NCI-H2081 (cell line): ENCODE measurements at places on chromosomes 7 and 10.

GRCh38 chr10:17835688-17836087 is 26.5 kb downstream of the MRC1 start:
- DNase-seq, result no peak

DNA sequence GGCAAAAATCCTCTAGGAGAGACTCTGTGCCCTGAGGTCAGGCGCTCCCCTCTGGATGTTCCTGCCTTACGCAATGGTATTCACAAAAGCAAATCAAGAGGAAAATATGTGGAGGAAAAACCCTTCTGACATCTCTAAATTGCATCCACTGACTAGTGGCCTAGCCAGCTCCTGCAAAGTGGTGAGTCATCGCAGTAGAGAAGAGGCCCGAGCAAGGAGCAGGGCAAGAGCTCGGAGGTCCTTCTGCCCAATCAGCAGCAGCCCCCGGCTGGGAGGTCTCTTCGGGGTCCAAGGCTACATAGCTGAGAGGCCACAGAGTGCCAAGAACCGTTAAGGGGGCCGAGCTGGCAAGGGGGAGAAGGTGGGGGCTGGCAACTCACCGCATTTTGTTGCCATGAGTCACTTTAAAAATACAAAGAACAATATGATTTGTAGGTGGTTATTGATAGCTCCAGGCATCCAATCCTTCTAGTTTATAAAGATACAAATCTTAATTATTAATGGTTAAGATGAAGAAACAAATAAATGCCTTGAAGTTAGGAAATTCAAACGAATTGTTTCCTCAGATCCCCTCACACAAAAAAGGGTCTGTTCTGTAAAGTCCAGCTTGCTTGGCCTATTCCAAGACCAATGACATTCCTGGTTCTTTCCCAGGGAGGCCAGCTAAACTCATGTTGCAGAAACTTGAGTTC is 161.6 kb downstream of the PKD1L1 start:
- DNase-seq, result no peak

DNA sequence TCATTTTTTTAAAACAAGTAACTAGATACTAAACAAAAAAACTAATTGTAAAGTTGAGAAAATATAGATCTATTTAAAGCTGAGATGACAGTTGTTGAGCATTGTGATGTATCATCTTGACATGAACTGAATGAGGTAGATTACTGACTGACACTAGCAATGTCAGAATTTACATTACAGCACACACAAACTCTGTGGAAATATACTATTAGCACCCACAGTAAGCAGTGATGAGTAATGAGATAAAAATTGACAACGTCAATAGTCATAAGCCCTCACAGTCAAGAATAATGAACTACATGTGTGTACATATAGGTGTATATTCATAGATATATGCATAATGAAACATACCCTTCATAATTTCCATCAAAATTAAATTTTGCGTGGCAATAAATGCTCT is 368.4 kb downstream of the TFEC start:
- DNase-seq, result no peak

- no peak for DNase-seq
Observed at GRCh38 chr7:2015251-2015871, 217.4 kb downstream of the MAD1L1 start.

DNA sequence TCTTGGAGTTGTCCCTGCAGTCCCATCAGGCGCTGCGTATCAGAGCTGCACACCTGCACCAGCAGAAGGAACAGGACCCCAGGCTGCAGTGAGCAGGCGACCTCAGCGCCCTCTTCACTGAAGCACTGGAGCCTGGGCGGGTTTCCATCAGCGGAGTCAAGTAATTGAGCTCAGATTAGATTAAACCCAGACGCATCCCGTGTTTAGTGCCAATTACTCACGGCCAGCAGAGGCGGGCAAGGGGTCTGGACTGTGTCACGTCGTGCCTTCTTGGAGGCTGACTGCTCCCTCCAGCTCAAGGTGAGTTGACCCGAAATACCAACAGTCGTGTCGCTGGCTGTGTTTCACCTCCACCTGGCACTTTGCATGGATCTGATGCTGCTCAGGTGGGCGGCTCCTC is 123.6 kb downstream of the CXCL12 start:
- DNase-seq, result no peak

DNA sequence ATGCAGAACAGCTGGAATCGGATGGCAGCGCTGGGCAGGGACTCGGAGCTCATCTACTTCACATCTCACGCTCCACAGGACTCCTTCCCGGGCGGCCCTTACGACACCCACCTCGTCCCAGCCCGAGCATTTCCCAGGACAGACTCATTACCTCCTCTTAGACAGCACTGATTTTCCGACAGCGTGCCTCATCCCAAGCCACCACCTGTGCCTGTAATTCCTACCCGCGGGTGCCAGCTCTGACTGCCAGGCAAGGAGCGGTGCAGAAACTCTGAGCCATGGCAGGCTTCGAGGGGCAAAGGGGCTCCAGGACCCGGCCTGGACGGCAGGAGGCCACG is 25.6 kb downstream of the GPER1 start:
- no peak for DNase-seq

- DNase-seq, result no peak
Observed at GRCh38 chr7:141389140-141389796, 161.9 kb upstream of the AGK start.

DNA sequence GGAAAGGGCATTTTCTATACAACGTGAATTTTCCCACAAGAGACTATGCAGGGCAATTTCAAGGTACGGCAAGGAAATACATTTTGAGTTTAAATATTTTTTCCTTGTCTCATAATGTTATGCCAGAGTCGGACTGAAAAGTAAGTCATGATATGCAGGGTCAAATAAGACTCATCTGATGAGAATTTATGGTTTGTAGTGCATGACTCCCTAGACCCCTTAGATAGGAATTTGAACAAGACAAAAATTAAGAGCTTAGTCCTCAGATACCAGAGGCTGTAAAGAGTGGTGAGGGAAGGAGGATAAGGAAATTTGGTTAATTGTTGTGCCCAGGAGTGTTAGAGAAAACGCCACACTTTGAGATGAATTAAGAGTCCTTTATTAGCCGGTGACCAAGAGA is 616.6 kb downstream of the XPNPEP1 start:
- DNase-seq, result no peak

DNA sequence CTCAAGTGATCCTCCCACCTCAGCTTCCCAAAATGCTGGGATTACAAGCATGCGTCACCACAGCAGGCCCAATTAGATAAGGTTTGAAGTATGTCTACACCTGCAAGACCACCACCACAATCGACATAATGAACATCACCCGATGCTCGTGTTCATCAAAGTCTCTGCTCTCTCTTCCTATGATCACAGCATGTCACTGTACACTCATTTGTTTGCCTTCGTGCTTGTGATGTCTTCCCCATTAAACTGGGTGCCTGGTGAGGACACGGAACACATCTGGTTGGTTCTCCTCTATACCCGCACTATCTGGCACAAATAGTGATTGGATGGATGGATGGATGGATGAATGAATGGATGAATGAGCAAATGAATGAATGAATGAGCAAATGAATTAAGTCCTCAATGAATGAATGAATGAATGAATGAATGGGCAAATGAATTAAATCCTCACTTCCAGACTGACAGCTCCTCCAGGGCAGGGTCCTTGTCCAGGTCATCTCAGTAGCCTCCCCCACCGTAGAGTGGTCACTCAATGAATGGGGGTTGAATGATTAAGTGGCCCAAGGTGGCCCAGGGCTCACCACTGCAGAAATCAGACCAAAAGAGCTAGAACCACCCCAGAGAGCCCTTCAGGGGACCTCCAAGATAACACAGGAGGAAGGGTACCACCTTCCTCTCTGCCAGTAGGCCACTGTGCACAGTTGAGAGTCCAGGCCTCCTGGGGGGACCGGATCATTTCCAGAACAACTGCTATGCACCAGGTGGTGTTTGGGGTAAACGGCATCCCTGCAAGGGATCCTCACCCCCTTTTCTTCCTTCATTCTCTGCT is 101.9 kb upstream of the TNRC18 start:
- DNase-seq, result peak; percentile 26

DNA sequence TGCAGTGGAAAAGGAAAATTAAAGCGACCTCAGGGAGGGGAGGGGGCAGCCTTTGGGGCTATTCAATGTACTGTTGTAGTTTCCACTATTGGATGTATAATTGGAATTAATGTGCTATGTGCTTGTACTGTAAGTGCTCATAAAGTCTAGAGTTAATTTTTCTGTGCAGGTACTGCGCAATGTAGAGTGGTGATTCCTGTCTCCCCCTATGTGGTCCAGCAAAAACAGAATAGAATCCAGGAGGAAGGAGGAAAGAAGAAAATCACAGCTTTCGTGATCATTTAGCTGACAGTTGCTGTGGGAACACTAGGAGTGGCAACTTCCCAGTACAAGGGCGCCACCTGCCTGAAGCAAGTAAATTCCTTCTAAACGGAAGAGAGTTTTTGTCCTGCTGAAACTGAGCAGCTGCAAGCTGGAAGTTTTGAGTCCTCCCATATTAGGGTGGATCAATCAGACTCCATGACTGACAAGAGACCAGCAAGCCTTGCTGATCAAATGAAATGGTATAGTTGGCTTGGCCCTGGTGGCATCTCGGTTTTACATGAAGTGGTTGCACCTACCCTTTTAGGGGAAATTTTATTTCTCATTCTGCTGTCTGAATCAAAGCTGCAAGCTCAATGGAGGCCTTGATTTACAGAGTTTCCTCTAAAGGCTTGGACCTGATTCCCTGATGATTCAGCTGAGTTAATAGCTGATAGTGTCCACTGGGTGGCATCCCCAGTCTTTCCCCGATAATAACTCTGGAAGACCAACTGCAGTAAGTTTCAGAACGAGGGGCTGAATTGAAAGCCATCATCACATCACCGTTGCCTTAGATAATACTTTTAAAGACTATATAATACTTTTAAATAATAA is 299.8 kb downstream of the HGF start:
- DNase-seq, result peak; percentile 76

GRCh38 chr7:64687249-64687648 is 21.3 kb downstream of the ZNF107 start:
- no peak for DNase-seq

DNA sequence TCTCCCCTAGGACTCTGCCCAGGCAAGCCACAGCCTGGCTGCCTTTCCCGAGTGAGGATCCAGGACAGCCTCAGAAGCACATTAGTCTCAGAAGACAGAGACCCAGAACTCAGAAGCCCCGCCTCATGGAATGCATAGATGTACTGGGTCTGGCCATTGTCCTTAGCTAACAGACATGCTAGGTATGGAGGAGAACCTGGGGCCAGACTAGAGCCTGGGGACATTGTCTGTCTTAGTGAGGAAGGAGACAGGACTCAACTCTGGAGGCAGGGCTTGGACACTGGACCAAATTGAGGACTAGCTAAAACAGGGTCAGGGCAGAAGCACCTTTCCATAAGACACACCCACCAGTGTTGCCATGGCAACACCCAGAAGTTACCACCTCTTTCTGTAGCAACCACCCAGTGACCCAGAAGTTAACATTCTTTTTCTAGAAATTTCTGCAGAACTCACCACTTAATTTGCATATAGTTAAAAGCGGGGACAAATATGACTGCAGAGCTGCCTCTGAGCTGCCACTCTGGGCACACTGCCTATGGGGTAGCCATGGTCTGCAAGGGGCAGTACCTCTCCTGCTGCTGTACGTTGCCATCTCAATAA is 27.5 kb downstream of the TLX1 start:
- no peak for DNase-seq

GRCh38 chr7:81408728-81409127 is 361.1 kb downstream of the HGF start:
- no peak for DNase-seq

DNA sequence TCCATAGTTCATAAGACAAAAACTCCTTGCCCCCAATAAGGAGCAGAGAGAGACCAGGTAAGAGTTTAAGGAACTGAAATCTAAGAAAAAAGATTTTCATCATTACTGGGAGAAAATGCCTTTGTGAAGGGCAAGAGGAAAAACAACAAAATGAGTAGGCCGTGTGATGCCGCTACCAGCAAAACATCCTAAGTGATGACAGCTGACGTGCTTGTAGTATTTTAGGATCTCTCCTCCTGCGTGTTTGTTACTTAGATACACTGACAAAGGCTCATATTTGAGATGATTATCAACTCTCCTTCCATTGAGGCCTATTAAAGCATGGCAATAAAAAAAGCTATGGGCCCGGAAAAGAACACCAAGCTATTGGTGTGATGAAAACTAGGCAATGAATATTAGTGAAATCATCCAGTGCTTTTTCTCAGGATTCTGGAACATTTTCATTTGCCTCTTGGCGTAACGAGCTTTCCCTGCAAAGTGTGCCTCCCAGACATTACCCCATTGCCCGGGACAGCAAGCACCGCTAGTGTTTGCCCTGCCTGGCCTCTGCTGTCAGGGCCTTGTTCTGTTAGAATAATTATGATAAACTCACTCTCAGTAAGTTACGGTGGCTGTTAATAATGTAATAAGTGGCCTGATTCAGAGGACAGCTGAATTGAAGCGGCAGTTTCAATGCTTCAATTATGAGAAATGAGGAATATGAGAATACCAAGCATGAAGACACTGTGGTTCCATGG is 36.8 kb upstream of the ITPRID1 start:
- DNase-seq, result no peak

GRCh38 chr10:13868528-13869294 is 281.9 kb downstream of the PRPF18 start:
- DNase-seq, result no peak

- DNase-seq, result no peak
Observed at GRCh38 chr7:16747102-16747501, 6.5 kb upstream of the TSPAN13 start.

GRCh38 chr7:132124575-132124974 is 451.7 kb downstream of the PLXNA4 start:
- DNase-seq, result no peak

DNA sequence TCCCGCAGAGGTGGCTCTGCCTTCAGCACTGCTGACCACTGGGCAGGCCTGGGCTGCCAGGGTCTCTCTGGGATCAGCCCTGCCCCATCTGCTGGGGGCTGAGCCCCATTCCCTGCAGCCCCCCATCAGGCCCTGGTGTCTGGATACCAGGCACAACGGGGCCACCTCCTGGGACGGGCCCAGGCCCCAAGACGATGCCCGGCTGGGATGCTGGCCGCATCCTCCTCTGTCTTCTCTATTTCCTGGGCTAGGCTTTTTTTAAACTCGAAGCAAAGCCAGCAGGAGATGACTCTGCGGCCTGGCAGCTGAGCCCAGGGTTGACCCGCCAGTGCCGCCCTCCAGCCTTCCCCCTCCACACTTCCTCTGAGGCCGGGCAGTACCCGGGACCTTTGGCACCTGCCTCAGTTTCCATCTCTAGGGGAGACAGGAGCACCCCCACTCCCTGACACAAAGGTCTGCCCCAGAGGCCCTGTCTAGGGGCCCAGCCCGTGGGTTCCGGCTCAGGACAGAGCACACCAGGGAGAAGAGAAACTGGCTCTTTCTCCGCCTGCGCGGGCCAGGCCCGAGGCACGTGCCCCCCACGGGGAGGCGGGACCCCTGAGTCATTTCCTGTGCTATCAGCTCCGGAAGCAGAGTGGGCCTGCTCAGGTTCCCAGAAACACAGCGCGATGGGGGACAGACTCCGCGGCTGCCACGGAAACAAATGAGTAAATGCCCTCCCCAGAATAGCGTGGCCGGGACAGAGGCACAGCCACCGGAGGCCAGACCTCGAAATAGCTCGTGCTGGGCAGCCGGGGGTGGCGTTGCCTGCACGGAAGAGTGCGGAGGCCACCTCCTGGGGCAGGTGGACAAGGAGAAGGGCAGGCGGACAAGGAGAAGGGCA is 84.6 kb upstream of the PDGFA start:
- no peak for DNase-seq

- DNase-seq, result no peak
Observed at GRCh38 chr7:66894463-66895080, 26.5 kb upstream of the TMEM248 start.
